ENCODE measurements at places on chromosomes 7 and 10.

GRCh38 chr10:126977216-126977615, 72.0 kb downstream of the DOCK1 start:
- DNase-seq = no peak

DNA sequence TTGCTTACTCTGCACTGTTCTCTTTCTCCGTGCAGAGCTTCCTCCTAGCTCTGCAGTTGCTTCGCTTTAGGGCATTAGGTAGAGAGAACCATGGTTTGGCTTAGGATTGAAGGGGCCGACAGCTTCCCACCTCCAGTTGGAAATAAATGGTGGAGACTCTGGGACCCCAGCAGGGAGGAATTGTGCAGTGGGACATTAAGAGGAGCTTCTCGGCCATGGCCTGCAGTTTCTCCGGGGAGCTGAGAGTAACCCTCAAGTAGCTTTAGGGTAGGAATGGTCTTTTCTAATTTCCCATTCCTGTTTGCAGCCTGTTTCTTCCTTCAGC, 1.2 kb downstream of the SUFU start:
- DNase-seq = no peak

DNA sequence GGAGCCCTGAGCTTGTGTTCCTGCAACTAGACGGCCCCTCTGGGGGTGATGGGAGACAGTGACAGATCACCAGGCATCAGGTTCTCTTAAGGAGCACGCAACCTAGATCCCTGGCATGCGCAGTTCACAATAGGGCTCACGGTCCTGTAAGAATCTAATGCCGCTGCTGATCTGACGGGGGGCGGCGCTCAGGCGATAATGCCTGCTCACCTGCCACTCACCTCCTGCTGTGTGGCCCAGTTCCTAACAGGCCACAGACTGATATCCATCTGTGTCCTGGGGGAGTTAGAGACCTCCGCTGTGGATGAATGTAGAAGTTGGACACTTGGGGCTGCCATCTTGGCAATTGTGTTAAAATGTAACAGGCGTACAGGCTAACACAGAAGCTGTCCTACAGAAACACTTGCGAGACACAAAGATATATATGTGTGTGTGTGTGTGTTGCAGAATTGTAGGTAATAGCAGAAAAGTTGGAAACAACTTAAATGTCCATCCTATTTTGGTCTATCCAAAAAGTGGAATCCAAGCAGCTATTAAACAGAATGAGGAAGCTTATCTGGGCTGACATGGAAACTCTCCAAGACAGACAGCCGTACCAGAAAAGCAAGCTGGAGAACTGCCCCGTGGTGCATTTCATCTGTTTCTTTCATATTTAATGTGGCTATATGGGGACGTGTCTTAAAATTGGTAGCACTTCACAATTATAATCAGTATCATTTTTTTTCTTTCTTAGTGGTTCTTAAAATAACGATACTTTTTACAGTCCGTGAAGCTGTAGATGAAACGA, 82.8 kb downstream of the MKI67 start:
- DNase-seq = no peak

DNA sequence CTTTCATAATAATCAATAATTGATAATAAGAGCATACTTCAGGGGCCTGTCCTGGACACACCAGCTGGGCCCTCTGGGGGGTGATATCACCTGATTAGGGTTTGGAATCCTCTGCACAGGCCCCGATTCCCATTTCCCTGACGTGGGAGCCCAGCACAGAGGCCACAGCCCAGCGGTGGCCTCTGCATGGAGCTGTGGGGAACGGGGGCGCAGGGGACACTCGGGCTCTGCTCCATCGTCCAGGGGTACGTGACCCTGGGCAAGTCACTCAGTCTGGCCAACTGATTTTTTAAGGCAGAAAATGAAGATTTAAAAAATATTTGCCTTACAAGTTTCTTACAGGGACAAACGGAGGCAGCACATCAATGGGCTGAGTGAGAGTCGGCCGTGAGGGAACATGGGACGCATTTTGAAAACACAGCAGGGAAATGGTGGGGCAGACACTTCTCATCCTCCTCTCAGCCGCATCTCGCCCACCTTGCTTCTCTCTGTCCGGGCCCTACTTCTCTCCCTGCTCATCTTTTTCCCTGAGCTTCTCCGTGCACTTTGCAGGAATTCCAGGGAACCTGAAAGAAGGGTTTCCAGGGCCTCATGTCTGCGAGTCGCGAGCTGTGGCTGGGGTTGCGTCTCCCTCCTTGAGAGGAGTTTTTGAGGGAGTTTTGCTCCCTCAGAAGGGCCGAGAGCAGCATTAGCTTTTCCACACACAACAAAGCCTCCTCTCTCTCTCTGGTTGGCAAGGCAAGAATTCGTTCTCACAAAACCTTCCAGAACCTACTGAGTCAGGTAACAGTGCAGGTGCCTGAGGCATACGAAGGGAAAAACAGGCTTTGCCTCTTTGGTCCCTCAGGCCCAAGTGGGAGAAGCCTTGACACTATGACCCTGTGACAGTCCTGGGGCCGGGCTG, 312.0 kb downstream of the WDR37 start:
- no peak for DNase-seq

- DNase-seq = peak; percentile 75
Observed at GRCh38 chr10:17617031-17617911, at the start of gene HACD1. HACD1 (minus strand) TSS chr10:17617374; CDS start chr10:17617339, 35 bp downstream.

GRCh38 chr10:47033541-47034270, 122.5 kb downstream of the PTPN20 start:
- peak; percentile 78 for DNase-seq

- no peak for DNase-seq
Observed at GRCh38 chr7:118352867-118353453, 128.5 kb downstream of the ANKRD7 start.

DNA sequence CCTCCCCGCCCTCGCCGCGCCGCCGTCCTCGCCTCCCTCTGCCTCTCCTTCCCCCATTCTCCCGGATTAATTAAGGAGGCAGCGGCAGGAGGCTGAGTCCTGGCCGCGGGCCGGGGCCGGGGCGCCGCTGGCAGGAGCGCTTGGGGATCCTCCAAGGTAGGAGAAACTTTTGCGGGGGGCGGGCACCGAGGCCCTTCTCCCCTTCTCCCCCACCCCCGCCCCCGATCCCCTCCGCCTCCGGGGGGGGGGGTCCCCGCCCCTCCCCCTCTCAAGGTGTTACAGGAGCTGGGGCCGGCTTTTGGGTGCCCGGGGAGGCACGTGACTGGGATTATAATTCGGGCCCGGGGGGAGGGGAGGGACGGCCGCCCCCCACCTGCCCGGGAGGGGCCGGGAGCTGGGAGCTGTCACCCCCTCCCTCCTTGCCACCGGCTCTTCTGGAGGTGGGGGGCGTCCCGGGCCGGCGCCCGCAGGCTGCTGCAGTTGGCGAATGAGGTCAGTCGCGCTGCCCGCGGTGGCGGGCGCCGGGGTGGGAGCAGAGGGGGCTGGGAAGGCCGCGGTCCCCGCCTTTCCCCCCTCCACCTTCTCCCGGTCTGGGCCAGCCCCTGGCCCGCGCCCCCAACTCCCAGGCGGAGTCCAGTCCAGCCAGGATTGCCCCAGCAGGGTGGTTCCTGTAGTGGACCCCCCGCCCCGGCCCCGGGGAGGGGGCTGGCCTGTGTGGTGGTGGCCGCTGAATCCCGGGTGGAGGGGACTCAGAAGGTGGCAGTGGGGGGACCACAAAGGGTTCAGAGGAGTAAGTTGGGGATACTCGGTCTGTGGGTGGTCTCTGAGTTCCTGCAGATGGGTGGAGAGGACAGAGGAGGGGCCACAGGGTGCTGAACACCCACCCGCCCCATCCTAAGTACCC, 567 bp downstream of the GTF2IRD1 start:
- no peak for DNase-seq

- peak; percentile 16 for DNase-seq
Observed at GRCh38 chr10:131772441-131772840, 128.4 kb upstream of the PPP2R2D start.

DNA sequence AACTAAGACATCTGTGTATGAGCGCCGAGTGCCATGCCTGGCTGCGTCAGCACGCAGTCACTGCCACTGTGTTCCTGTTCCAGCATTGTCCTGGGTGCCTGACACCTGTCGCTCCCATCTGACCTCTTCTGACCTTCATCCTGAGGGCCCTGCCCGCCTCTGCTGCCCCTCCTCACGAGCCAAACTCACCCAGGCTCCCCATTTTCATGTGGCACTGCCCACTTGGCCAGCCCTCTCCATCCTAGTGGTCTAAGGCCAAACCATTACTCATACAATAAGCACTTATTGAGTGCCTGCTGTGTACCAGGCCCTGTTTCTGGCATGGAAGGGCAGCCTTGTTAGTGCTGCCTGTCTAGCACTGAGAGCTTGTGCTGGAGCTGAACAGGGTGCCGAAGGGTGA, 77.2 kb upstream of the PCBD1 start:
- DNase-seq = no peak

All from suprapubic skin (tissue), 4 donors.